ENCODE measurements at places on chromosomes 5 and 9.

GRCh38 chr5:172504701-172505402 is 50.5 kb upstream of the SH3PXD2B start:
- no peak for DNase-seq

- DNase-seq = no peak
Observed at GRCh38 chr9:97501177-97501971, at the start of gene TMOD1. TSS of gene TMOD1 (plus strand) at chr9:97501666. CDS start at chr9:97524189, 22,523 bp downstream.

DNA sequence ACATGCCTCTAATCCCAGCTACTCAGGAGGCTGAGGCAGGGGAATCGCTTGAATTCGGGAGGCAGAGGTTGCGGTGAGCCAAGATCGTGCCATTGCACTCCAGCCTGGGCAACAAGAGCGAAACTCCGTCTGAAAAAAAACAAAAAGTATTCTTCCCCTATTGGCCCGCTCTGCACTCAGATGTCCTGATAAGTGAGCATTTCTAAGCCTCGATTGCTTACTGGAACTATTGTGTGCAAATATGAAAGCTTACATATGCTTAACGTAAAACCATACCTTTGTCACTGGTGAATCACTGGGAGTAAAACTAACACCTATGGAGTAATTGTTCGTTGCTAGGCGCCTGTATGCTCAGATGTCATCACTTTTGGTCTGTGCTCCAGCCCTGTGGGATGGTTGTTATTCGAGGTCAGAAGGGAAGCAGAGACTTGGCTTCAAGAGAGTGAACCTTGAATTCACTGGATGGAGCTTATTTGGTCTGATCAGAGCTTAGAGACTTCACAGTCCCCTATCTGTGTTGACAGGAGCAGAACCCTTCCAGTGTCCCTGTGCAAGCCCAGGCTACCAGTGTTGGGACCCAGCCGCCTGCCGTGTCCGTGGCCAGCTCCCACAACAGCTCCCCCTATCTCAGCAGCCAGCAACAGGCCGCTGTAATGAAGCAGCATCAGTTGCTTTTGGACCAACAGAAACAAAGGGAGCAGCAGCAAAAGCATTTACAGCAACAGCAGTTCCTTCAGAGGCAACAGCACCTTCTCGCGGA is 25.3 kb upstream of the LTC4S start:
- no peak for DNase-seq

DNA sequence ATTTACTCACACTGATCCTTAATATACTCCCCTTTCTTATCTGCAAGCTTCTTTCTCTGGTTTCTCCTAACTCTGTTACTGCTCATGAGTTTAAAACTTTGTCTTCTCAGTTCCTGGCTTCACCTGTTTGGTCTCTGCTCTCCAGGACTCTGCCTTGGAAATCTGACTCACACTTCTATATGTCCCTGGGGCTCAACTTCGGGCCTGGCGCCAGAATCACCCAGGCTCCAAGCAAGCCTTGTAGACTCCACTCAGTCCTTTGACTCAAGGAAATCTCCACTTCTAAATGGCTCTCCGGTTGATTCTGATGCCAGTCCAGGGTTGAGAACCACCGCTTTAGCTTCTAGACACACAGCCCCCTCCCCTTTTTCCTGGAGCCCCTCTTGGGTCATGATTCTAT is 57.8 kb downstream of the TMC1 start:
- no peak for DNase-seq

GRCh38 chr9:120960001-120960400 is 33.4 kb upstream of the TRAF1 start:
- no peak for DNase-seq

- DNase-seq = no peak
Observed at GRCh38 chr9:69465473-69465872, 140.5 kb downstream of the ENTREP1 start.

DNA sequence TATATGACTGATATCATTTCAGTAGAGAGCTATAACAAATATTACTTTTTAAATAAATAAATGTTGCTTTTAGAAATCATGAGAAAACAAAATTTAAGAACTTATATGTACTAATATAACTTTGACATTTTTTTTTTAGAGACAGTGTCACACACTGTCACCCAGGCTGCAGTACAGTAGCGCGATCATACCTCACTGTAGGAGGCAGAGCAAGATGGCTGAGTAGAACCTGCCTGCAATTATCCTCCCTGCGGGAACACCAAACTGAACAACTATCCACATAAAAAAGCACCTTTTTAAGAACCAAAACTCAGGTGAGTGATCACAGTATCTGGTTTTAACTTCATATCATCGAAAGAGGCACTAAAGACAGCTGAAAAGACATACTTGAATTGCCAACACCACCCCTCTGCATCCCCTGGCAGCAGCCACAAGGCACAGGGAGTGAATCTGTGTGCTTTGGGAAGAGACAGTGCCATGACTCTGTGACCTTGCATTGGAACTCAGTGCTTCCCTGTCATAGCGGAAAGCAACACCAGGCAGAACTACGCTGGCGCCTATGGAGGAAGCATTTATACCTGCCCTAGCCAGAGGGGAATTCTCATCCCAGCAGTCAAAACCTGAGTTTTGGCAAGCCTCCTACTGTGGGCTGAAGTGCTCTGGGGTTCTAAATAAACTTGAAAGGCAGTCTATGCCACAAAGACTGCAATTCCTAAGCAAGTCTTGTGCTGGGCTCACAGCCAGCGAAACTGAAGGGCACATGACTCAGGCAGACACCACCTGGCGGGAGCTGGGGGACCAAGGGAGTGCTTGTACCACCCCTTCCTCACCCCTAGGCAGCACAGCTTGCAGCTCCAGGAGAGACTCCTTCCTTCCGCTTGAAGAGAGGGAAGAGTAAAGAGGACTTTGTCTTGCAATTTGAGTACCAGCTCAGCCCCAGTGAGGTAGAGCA is 142.7 kb downstream of the FBXL17 start:
- DNase-seq = no peak

DNA sequence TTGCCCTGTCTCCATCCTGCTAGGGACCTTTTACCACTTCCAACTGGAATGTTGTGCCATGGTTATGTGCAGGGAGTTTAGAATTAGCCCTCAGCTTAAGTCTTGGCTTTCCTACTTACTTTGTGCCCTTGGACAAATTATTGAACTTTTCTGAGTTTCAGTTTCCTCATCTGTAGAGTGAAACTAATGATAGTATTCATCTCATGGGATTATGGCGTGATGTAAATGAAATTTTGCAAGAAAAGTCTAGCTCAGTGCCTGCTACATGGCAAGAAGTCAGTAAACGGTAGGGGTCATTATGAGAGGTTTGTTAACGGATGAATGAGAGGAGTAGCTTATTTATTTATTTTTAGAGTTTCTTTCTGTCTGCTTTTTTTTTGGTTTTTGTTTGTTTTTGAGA is 1.8 kb downstream of the MVB12B start:
- no peak for DNase-seq

- DNase-seq = no peak
Observed at GRCh38 chr5:5828619-5829018, 406.1 kb downstream of the ICE1 start.

DNA sequence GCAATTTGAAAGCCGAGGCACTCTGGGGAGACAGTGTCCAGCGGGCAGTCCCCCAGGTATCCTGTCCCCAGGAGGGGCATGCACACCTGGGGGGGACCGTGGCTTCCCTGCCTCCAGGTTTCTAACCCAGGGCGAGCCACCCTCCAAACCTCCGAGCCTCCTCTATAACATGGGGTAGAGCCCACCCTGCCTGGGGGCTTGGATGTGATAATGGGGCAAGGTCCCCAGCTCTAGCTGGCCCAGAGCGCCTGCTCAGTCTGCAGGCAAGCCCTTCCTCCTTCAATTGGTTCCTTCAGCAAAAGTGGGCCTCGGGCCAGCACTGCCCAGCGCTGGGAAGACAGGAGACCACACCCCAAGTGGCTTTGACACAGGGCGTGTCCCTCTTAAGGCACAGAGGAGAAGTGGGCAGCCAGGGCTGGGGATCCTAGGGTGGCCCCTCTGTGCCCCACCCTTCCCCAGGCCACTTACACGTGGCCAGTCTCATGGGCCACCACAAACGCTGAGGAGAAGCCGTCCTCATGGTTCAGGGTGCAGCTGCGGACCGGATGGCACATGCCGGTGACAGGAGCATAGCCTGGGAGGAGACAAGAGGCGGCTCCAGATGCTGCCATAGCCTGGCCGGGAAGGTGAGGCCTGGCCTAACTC is 94.3 kb downstream of the ZNF354C start:
- no peak for DNase-seq

DNA sequence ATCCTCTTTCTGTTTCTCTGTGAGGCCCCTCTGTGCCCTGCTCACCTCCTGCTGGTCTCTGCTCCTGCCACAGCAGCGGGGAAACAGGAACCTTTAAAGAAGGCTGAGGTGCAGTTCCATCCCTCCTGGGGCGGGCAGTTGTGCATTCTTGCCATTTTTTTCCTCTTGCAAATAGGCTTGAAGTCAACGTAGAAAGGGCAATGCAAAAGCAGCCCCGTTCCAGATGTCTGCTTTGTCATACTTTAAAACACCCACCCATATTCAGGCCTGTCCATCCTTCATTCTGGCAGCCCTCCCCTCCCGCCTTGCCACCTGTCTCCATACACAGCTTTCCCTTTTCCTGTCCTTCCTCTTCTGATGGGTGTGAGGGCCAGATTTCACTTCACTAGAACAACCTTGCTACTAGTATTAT is 65.4 kb upstream of the KLF9 start:
- no peak for DNase-seq

GRCh38 chr9:126690431-126691051 is 76.8 kb downstream of the LMX1B start:
- DNase-seq = peak; percentile 78

GRCh38 chr5:139481122-139481533 is 1.4 kb downstream of the STING1 start:
- no peak for DNase-seq

DNA sequence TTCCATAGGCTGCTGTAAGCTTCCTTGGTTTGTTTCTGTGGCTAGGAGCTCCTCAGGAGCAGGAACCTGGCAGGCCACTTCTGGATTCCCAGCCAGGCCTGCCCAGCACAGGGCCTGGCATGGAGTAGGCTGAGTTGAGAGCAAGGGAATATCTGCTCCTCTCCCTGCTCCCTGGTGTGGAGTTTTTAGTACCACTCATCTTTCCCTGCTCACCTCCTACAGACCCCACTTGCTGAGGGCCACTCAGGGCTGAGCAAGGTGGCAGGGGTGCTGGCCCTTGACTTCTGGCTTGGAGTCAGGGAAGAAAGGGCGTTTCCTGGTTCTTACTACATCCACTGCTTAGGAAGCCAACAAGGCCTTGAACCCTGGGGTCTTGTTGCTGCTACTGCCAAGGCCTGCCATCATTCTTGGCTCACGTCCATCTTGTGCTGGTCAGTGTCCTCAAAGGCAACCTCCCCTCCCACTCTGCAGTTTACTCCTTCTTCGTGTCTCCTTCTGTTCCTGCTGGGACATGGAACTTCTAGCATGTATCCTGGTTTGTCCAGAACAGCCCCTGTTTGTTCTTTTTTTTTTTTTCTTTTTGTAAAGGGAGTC is 54.9 kb downstream of the PSD2 start:
- DNase-seq = no peak

- no peak for DNase-seq
Observed at GRCh38 chr5:131466171-131466766, 168.8 kb downstream of the RAPGEF6 start.

DNA sequence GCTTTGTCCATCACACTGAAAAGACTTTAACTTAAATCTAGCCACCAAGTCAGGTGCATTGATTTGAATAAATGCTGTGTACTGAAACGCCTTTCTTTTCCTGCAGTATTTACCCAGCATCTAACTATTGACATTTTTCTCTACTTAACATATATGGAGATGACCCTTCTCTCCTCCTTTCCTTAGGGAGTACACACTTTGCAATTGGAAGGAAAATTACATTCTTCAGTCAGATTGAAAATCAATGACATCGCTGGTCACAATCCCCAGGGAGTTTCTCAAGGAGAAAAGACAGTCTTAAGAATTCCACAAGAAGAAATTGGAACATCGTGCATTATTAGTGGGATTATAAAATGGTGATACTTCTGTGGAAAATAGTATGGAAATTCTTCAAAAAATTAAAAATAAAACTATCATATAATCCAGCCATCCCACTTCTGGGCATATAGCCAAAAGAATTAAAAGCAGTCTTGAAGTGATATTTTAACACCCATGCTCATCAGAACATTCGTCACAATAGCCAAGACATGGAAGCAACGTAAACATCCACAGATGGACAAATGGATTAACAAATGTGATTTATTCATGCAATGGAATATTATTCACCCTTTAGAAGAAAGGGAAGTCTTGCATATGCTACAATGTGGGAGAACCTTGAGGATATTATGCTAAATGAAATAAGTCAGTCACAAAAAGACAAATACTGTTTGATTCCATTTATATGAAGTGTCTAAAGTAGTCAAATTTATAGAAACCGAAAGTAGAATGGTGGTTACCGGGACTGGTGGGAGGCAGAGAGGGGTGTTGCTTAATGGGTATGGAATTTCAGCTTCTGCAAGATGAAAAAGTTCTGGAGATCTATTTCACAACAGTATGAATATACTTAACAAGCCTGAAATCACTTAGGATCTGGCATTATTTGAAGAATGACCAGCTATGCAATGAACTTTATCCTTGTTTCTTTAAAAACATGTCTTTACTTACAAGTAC is 14.3 kb upstream of the FREM1 start:
- no peak for DNase-seq

GRCh38 chr9:109599711-109600110 is 101.6 kb upstream of the PTPN3 start:
- DNase-seq = no peak

DNA sequence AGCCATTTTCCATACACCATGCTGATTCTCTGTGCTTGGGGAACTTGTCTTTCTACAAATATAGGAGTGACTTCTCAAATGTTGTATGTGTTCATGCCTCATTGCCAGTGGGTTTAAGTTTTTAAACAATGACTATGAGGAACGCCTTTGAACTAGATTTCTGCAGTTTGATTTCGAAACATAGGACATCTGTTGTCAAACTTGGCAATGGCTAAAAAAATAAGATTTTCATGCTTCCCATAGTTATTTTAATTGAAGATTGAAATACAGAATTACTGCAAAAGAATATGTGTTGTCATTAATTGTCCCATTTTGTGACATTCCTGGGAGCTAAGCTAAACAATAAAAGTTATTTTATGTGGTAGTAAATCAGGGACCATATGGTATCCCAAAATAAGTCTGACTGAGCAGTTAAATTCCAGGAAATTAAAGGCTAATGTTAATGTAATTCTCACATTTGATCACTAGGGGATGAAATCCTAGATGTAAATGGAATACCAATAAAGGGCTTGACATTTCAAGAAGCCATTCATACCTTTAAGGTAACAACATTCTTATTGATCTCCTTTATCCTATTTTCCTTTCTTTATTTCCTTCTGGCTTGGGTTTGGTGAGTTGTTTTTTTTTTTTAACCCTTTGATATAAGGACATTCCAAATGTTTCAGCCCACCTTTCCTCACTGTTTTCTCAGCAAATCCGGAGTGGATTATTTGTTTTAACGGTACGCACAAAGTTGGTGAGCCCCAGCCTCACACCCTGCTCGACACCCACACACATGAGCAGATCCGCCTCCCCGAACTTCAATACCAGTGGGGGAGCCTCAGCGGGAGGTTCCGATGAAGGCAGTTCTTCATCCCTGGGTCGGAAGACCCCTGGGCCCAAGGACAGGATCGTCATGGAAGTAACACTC is 116.7 kb downstream of the GOLPH3 start:
- DNase-seq = no peak

GRCh38 chr5:18487928-18488480 is 853.7 kb downstream of the TAF11L14 start:
- DNase-seq = no peak

- no peak for DNase-seq
Observed at GRCh38 chr5:77847129-77847460, 71.0 kb upstream of the TBCA start.

- DNase-seq = no peak
Observed at GRCh38 chr5:17412760-17413671, 85.0 kb upstream of the TAF11L2 start.
